ENCODE measurements at places on chromosomes 4 and X.

GRCh38 chr4:121666091-121666679 lies 30.6 kb downstream of the ANXA5 start:
- no peak for DNase-seq

- no peak for DNase-seq
Observed at GRCh38 chr4:53854991-53855568, 209.3 kb downstream of the CHIC2 start.

- no peak for DNase-seq
Observed at GRCh38 chr4:100841911-100842310, 324.1 kb upstream of the EMCN start.

GRCh38 chr4:57156242-57156990 lies 46.2 kb upstream of the IGFBP7 start:
- DNase-seq: no peak

DNA sequence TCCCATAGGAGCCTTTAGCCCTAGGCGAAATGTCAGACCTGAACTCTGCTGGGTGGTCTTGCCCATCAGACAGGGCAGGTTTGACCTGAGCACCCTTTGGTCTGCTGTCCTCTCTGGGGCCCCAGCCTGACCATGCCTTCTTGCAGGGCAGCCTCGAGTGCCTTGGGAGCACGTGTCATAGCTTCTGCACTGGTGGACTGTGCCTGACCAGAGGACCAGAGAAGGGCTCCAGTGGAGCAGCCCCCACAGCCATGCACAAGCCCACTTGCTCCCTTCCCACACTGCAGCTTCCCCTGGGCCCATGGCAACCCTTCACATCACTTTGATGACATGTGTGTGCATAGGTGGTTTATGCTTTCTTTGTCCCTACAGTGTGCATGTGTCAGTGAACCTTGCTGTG lies 394.0 kb downstream of the TEX13C start:
- no peak for DNase-seq

DNA sequence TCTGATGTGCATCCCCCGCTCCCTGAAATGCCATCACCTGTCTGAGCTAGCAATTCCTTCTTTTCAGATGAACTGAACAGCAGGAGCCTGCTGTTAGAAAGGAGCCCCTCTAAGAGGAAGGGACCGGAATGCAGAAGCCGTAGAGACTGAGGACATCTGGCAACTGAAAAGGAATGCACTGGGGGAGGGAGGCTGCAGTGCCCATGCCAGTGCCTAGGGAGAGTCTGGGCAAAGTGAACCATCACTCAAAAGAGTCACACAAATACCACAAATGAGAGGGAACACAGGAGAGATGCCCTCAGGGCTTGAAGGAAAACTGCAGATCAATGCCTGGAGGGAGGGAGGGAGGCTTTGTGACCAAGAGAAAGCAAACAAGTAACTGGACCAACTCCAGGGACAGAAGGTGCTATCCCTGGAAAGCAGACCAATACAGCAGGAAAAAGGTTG lies 93.9 kb upstream of the CBR4 start:
- no peak for DNase-seq

- no peak for DNase-seq
Observed at GRCh38 chrX:136910565-136911035, 30.1 kb upstream of the RBMX start.

Data from activated CD4-positive, CD25-positive, alpha-beta regulatory T cell (primary cell).